M059J (cell line): ENCODE measurements at places on chromosomes 4 and X. TPM values are rescaled to one million over a fixed set of nuclear protein-coding genes. Genes with fewer than 3 reads are reported as not detected.

DNA sequence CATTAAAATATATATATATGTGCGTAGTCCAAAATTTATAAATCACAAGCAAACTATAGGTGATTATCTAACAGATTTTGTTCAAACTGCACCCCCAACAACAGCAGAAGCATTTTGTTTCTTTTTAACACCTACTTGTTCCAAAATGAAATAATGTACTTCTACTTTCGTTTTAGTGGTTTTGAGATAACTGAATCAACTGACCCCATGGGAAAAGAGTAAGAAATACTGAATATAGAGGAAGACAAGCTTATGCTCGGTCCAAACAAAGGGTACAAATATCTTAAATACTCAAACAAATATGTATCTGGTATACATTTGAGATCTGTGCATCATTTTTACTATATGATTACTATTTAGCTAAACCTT, 22.4 kb downstream of the MAP7D3 start:
- DNase-seq, result no peak

The BCORL1 gene
- 1.7 and 4.0 TPM in 2 replicates for total RNA-seq

The ACOT9 gene
- total RNA-seq, result 47.9 and 75.6 TPM in 2 replicates

DNA sequence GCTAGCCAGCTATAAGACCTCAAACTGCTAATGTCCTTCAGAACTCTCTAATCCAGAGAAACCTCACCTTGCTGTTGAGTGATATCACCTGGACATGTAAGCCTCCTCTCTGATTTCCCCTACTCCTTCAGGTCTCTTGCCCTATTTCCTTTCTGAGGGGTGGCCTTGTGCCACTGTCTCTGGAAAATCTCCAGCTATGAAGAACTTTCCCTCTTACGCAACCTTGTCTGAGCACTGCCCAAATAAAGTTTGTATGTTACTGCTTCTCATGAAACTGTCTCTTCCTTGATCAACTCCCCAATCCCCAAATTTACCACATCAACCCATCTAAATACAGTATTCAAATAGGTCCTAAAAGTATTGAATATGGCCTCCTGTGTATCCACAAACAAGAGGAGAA, 53.5 kb upstream of the VEGFD start:
- DNase-seq, result no peak

DNA sequence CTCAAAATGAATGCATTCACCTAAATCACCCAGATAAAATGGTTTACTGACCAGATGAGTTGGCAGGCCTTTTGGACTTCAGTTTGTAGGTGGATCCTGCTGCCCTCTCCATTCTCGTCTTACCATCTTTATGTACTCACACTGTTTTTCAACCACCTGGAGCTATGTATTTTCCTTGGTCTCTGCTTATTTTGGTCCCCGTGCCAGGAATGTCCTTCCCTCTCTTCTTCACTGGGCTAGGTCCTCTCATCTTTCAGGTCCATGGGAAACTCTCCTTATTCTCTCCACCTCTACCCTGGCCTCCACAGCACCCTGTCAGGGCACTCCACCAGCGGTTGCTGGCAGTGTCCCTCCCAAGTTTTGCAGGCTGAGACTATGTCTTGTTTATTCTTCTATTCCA, 2.6 kb downstream of the GPRIN3 start:
- DNase-seq, result no peak
